ENCODE measurements at places on chromosomes 2 and 18.

DNA sequence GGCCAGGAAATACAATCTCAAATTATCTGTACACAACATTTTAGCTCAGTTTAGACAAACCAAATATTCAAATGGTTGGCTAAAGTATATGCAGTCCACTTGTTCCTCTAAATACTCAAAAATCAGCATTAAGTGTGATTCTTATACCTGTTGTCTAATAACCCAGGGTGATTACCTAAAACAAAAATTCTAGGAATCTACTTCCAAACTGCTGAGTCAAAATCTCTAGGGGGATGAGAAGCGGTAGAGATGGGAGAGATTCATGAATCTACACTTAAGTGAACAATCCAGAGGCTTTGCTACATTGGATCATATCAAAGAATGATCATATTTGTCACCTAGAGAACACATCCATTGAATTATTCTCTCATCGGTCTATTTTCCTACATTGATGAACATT is 420.9 kb upstream of the PKDCC start:
- no peak for DNase-seq

DNA sequence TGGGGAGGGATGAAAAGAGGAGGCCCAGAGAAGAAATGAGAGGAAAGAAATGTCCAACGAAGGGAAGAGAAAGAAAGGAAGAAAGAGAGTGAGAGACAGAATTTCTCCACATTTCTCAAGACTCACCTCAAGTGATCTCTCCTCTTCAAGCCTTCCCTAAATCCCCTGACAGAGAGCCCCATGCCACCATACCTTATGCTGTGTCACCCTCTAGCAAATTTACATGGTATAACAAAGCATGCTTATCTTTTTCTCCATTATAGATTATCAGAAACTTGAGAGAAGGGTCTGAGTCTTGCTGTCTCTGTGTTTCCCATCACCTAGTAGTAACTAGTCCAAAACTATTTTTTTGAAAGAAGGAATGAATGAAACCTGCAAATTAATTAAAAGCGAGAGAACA is 1208.4 kb downstream of the DPP10 start:
- DNase-seq = no peak

DNA sequence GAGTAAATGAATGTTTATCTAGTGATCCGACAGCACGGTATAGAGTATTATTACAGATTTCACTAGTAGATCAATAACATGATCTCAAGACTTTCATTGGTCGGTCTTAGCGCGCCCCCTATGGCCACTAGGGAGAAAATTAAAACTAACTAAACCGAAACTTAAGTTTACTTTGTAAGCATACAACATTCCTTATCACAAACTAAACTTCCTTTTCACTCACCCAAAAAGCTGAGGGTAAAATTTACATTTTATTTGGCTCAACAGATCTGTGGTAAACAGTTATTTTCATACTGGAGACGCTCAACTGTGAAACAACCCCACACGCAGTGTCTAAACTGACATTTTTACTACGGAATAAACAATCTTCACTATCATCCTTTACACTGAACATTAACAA is 215.6 kb upstream of the MAP2 start:
- DNase-seq = no peak

- no peak for DNase-seq
These were observed 13.2 kb downstream of the DYSF start for GRCh38 chr2:71466301-71467179.

DNA sequence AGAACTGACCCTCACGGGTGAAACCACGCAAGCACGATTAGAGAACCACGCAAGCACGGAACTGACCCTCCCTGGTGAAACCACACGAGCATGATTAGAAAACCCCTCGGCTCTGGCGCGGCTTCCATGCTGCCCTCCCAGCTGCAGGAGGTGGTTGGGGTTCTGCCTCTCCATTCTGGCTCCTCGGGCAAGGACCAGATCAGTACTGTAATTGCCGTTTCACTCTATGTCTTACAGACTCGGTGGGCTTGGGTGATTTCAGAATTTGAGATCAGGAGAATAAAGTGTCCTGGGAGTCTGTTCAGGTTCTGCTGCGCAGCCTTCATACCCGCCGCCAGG is 58.3 kb upstream of the KCNG2 start:
- DNase-seq = no peak
